ENCODE measurements at places on chromosomes 7 and 10. TPM values are rescaled to one million over a fixed set of nuclear protein-coding genes. Genes with fewer than 3 reads are reported as not detected.
A peak's percentile ranks its signal among the peaks of the same experiment; 100 is the strongest.

ZNF138 gene
- 6.3 TPM for total RNA-seq

- DNase-seq = peak; percentile 61
These were observed 167.7 kb downstream of the UBE2H start for GRCh38 chr7:129784783-129785684.

GRCh38 chr10:77420947-77421523, 216.6 kb downstream of the KCNMA1 start:
- no peak for DNase-seq

GRCh38 chr10:18066947-18067346, 73.3 kb upstream of the CACNB2 start:
- no peak for DNase-seq
